ENCODE measurements at places on chromosomes 2 and 18.

DNA sequence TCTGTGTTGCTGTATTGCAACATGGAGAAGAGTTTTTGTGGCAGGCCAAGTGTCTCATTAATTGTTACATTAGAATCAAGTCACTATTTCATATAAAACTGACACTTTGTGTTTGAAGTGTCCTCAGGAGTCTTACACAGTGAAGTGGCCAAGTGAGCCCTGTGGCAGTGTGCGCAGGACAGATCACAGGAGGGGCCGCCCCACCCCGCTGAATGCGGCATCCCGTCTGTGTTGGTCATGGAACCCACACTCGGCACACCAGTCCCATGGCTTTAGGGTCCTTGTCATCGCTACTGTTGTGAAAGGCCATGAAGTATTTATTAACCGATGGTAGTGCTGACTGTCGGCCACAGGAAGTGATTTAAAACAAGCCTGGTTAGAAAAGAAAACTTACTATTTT, 144.7 kb upstream of the NFATC1 start:
- no peak for DNase-seq

DNA sequence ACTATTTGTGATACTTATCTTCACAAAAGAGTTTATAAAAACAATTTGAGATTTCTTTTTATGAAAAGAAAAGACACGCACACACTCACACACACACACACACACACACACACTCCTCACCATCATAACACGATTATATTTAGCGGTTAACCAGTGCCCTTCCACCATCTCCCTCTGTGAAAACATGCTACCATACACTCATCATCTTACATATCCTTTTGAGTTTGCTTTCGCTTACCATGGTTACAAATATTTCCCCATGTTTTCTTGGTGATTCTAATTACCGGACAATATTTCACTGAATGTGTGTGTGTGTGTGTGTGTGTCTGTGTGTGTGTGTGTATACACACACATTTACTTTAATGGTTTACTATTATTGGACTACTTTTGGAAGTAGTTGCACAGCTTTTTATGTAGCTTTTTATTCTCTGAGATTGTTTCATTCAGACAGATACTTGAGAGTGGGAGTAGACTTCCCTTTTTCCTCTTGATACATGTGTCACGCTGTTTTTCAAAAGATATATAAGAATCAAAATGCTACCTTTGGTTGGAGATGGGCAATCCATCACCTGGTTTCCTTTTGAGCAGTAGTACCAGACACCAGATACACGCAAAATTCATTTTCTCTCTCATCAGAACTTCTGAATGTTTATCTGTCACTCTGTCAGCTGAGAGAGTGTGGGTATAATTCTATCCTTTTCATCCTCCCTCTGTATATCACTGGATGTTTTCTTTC, 138.1 kb downstream of the SETBP1 start:
- no peak for DNase-seq

DNA sequence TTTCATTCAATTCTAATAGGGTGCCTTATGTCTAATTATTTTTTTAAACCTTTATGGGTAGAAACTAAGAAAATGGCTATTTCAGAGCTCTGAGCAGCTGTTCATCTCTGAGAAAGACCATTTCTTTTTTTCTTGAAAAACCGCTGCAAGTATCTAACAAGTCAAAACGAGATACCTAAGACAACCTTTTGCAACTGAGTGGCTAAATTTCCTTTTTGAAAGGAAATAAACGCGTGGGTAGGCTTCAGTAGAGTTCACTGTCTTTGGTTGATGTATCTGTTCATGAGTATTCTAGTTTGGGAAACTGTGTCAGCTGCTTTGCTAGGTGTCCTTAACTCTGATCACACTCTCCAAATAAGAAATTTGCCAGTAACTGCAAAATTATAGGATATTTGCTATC, 104.3 kb upstream of the LINC00305 start:
- DNase-seq, result no peak

- DNase-seq, result no peak
Measured at GRCh38 chr2:13916066-13916465, 716.5 kb upstream of the LRATD1 start.

DNA sequence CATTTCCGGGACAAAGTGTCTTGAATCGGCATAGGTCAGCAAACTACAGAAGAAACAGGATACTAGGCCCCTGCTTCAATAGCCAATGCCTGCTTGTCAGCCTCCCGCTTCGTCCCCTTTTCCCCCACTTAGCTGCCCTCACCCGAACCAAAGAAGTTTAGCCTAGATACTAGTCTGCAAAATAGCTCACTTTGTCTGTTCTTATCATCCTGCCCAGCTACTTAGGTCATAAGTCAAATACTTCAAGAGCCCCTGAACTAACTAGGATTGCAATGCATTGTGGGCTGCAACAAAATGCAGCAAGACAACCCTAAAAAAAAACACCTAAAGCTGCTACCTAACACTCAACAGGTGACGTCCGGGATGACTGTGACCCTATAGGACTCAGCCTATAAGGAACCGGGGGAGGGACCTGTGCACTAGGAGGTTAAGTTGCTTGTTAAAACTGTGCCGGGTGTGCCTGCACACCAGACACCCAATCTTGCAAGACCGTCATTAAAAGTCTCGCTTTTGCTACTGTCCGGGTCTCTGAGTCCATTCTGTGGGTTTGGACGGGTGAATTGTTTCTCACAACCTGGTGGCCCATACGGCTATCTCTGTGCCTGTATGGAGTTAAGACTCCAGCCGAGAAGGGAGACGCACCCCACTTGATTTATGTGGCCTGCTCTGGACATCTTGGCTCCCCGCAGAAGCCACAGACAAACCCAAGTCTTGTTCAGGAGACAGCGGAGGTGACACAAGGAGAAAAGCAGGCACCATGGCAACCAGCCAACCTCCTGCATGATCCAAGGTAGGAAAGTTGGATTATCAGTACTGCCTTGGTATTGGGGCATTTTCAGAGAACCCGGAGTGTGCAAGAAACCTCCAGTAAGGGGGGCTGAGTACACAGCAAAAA, 105.9 kb downstream of the HIBCH start:
- DNase-seq, result no peak

- DNase-seq, result no peak
Measured at GRCh38 chr18:70326255-70326654, 37.4 kb downstream of the SOCS6 start.

- DNase-seq, result no peak
Measured at GRCh38 chr2:154758871-154759270, 60.4 kb downstream of the KCNJ3 start.

DNA sequence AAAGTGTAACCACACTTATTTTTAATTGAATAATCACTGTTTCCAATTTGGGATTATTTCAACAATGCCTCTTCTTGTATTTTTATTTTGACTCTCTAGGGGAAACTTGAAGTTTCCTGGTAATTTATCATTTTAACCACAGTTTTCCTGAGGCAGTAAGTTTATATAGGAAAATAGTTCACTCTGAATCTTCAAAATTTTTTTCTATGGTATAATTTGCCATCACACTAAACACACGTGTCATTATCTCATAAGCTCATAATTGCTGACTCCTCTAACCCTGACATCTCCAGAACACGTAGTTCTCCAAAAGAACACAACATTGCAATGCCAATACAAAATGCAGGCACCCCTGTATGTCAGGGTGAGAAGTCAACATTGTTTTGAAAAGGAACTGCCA, 102.2 kb upstream of the FZD7 start:
- no peak for DNase-seq

DNA sequence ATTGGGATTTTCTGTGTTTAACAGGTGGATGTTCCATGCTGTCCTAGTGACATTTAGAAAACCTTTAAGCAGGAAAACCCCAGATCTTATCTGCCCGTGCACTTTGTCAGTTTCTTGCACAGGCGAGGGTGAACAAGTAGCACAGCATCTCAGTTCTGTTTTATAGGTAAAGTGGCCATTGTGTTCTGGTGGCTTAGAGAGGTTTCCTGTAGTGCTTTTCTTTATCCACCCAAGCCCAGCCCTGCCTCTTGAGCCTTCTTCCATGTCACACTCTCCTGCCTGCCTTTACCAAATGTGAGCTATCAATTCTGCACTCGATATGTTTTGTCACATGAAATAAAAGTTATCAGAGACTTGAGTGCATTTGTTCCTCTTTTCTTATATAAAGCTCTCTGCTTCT, 135.3 kb upstream of the NOSTRIN start:
- DNase-seq, result no peak

DNA sequence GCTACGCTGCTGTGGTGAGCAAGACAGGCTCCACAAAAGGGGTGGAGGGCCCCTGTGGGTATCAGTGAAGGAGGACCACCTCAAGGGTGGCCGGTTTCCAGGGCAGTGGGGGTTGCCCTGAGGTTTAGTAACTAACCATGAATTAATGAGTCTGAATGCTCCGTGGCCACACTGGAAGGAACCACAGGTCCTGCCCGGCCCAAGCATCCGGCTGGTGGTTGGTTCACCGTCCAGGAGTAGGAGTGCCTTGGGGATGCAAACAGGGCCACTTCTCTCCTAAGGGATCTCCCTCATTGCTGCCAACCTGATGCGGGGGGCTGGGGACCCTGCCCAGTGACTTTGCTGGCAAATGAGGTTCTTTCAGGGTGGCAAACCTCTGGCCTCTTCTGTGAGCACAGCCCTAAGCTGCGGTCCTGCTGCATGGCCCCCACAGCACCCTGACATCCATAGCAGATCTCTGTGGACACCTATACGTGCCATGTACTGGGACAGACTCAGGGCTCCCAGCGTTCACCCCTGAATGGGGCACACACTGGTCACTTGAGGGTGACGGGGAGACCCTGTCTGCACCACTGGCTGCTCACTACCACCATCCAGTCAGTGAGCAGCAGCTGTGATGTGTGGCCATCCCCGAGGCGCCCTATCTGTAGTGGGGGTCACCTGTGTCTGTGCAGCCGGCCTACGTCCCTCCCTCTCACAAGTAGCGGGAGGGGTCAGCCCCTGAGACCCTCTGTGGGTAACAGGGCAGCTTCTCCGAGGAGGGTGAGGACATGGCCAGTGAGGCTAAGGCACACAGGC, 41.6 kb downstream of the HS6ST1 start:
- DNase-seq, result no peak

GRCh38 chr18:58310517-58310916, 266.5 kb downstream of the NEDD4L start:
- no peak for DNase-seq

DNA sequence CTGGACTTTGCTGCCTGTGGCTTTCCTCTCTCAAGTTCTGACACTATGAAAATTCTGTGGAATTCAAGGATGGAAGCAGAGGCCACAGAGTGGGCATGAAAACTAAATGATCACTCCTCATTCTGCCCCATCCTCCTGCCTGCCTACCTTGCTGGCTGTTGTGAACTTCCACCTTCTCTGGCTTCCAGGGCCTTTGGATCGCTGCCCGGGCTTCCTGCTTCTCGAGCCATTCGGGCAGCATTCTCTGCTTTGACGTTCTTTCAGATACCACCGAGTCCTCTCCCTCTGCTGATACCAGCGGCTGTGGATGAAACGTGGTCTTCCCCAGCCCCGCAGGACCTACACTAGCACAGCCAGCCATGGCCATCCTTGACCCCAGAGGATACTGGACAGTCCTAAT, 327.7 kb upstream of the SLC14A2 start:
- no peak for DNase-seq

DNA sequence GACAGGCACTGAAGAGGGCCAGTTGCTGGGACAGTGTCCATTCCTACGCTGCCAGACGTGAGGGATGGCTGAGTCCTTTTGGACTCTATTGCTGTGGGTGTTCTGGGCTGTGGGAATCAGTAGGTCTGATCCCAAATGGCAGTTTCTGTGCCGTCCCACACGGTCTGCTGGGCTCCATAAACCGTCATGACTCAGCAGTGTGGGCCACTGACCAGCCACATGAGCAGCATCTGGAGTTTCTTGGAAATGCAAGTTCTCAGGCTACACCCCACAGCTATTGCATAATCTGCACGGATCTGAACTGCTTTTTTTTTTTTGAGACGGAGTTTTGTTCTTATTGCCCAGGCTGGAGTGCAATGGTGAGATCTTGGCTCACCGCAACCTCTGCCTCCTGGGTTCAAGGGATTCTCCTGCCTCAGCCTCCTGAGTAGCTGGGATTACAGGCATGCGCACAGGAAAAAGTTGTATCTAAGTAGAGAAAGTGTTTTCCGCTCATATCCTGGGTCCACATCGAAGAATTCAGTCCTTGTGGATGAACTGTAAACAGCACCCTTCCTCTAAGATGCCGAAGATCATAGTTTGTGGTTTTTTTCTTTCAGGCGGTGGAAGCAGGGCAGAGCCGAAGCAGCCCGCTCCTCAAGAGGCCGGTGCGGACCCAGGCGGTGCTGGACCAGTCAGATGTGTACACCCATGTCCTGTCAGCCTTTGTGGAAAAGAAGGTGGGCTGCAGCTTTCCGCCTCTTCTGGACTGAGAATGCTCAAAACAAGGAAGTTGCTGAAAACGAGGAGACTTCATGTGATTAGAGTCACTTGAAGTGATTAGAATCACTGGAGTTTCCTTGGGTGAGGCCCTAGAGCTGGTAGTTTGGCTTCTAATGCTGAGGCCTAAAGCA, 25.5 kb downstream of the RMC1 start:
- no peak for DNase-seq

GRCh38 chr18:955384-956066, 50.9 kb downstream of the ADCYAP1 start:
- no peak for DNase-seq

- DNase-seq, result peak; percentile 69
Measured at GRCh38 chr18:79506191-79507075, 110.7 kb downstream of the NFATC1 start.

DNA sequence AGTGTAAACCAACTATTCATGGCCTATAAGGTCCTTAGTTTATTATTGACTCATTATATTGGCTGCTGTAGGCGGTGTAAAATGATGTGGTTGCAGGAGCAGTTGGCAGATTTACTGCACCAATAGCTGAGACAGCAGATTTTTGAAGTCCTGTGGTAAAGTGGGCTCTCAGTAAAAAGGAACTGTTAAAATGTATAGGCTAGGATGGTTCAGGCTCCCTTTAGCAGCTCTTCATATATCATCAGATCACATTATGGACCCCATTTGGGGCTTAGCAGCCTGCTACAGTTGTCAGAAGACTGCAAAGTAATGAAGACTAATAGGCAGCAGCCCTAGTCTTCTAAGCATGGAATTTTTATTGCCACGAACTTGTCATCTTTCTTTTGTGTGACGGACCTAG, 27.8 kb downstream of the MTX2 start:
- no peak for DNase-seq
